NK-92 treated with Interleukin-12 subunit alpha and Interleukin-12 subunit beta, amount 100 ng/mL, for 24 hours (cell line): ENCODE measurements at places on chromosomes 2 and 18.

DNA sequence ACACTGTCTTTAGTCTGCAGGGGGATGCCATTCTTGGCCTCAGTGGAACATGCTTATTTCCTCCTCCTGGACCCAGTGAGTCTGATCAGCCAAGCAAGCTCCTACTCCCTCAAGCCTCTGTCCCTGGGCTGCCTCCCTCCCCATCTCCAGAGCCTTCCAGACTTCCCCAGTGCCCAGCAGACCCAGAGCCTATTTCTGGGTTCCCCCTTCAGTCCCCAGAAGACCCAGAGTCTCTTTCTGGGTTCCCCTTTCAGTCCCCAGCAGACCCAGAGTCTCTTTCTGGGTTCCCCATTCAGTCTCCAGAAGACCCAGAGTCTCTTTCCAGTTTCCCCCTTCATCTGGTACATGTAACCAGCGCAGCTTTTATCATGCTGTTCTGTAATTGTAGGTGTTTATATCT, 17.0 kb upstream of the PKDCC start:
- no peak for DNase-seq

DNA sequence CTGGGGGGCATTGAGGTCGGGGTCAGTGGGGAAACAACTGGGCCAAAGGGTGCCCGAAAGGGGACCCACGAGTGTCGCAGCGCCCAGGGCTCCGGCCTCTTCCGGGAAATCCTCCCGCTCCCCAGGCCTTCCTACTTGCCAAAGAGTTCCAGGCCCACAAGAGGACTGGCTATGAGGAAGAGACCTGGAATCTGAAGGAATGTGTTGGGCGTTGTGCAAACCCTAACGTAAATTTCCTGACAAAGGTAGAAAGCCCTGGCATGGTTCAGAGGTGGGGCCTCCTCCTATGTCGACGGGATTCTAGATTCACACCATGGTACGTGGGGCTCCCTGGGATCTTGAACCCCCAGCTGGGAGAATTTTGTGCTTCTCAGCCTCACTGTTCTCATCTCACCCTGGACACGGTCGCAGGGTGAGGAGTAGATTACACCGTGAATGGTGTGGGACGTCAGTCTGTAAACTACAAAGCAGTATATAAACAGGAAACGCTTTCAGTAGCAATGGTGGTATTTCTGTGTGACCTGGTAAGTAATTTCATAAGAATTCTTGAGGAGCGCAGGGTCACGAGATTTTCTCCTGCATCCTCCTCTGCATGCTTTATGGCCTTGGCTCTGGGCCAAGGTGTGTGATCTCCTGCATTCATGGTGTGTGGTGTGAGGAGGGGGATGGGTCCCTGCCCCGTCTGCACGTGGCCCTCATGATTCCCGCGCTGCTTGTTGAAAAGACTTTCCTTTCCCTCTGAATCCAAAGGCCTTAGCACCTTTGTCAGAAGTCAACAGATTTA, 868 bp downstream of the HSBP1L1 start:
- DNase-seq, result no peak

DNA sequence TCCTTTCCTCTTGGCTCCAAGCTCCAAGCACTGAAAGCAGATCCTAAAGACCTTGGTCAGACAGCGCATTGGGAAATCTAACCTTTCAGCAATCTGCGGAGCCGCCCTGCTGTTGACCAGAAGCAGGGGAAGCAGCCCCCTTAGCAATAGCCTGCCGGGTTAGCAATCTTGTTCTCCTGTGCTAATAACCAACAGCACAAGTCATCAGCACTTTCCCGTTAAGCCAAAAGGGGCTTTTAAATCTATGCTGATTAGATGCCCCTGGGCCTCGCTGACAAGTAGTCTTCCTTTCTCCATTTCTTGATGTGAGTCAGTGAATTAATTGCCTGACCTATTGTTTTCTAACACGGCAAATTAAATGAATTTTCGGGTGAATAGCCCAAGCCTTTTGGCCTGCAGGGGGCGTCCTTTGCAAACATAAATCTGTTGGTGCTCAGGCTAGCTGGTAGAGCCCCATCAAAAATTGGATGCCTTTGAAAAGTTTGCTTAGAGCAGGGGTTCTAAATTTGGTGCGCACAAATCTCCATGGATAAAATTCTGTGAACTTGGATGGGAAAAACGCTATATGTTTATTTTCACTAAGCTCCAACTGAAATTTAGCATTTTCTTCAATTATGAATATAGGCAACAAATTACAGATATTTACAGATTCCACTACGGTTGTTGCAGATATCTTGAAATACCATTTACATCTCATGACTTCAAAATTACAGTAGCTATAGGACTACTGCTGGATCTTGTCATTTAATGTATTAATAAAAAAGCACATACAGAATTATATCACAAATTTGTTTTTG, 24.6 kb downstream of the MAIP1 start:
- peak; percentile 43 for DNase-seq

GRCh38 chr2:37013315-37013641, 46.9 kb upstream of the STRN start:
- no peak for DNase-seq

DNA sequence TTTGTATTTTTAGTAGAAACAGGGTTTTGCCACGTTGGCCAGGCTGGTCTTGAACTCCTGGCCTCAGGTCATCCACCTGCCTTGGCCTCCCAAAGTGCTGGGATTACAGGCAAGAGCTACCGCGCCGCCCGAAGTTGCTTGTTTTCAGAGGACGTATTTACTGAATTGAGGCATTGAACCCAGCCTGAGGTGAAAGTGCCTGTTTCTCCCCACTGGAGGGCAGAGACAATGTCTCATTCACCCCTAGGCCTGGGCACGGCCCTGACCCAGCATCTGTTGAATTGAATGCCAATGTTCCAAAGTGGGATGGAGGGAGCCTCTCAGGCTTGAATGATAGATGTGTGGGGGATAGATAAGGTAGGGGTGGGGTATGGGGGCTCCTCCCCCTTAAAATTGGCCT, 4.5 kb upstream of the TMBIM1 start:
- DNase-seq, result no peak

GRCh38 chr2:205776139-205776538, 93.8 kb downstream of the NRP2 start:
- peak; percentile 26 for DNase-seq

DNA sequence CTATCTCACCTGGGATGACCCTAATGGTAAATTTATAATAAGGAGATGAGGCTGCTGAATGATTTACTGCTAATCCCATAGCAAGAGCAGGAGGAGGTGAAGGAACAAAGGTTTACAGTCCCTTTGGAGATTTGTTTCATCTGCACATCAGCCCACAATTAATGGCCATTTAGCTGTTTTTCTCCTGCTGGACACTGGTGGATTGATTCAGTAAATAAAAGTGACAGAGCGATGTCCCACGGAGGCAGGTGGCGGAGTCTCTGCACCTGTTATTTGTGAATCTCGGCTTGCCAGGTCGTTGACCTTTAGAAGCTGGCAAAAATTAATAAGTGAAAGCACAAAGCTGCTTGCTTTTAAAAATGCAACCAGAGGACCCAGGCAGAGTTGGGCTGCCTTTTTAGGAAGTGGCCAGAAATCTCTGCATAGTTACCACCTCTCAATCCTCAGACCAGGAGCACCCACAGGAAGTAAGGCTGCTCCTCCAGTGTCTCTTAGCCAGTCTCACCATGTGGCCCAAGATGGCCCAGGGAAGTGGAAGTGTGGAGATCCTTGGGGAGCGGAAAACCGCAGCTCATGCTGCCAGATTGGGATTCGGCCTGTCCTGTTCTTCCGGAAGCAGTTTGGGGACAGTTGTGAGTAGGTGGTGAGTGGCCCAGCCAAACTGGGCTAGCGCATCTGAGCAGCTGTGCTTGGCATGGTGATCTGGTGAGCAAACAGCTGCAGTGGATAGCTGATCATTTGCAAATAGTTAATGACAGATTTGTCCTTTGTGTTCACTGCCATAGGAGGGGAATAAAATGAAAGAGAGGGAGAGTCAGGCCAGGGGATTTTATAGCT, 1005.7 kb upstream of the PIK3C3 start:
- no peak for DNase-seq

DNA sequence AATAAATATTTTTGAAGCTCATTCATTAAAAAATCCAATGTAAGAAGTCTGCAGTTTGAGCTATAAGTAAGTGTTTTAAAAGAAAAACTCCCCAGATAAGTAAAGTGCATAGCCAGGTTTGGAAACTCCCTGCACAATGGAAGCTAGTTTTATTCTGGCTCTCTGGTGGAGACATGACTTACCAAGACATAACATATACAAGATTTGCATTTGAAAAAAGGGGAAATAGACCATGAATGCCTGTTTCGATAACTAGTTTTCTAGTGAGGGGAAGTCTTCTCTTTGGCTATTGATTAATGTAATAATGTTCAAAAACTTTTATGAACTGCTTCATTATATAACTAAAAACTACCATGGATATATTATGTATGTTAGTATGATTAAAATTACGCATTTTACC, 435.2 kb downstream of the ARHGAP15 start:
- no peak for DNase-seq

- no peak for DNase-seq
These were observed 1.1 kb upstream of the DARS1 start for GRCh38 chr2:135986507-135986906.

DNA sequence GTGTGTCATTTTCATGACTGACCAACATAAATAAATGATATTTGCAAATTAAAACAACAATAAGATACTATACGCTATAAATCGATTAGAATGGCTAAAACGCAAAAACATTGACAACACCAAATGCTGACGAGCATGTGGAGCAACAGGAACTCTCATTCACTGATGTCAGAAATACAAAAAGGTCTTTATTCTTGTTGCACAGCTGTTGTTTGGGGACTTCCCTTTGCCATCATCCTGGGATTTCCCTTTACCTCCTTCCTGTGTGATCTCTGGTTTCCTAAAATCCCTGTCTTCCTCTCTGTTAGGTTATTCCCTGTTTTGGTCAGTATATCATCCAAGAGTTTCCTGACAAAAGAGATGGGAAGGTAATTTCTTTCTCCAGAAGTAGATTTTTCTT, 66.0 kb downstream of the NOL10 start:
- no peak for DNase-seq

DNA sequence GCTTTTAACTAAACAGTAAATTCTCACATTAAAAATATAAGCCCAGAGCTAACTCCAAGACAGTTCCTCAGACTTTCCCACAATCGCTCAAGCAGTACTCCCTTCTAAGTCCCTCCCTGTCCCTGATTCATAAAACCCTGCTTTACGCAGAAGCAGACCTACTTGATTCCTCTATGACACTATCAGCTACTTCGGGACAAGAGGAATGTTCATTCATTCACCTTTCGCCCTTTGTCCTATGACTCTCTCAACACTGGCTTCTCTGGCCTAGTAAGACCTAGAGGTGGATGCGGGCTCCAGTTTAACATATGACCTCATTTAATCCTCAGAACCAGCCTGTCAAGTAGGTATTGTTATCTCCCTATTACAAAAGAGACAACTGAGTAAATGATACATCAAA, 10.2 kb downstream of the LPIN2 start:
- no peak for DNase-seq

GRCh38 chr2:109372614-109373013, 241.2 kb downstream of the SEPTIN10 start:
- no peak for DNase-seq

- no peak for DNase-seq
These were observed 217.2 kb downstream of the LDLRAD4 start for GRCh38 chr18:13435586-13436333.

- DNase-seq, result no peak
These were observed 65.9 kb downstream of the MBP start for GRCh38 chr18:77066689-77067088.

DNA sequence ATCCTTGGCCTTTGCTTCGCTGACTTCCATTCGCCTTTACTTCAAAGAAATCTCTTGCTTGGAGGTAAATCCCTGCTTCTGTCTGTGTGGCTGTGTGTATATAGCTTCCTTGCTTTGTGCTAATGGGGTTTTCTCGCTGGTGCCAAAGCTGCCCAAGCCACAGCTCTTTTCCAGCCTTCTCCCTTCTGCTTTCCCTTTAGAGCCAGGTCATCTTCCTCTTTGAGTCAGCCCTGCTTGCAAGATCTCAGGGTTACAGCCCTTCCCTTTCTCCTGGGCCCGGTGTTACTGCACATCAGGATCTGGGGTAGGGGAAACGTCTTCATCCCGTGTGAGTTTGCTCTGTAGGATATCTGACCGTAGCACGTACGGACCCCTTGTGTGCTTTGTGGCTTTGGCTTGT, 19.1 kb downstream of the EIF4E2 start:
- DNase-seq, result no peak

- no peak for DNase-seq
These were observed 530.0 kb upstream of the ID2 start for GRCh38 chr2:8151888-8152287.

DNA sequence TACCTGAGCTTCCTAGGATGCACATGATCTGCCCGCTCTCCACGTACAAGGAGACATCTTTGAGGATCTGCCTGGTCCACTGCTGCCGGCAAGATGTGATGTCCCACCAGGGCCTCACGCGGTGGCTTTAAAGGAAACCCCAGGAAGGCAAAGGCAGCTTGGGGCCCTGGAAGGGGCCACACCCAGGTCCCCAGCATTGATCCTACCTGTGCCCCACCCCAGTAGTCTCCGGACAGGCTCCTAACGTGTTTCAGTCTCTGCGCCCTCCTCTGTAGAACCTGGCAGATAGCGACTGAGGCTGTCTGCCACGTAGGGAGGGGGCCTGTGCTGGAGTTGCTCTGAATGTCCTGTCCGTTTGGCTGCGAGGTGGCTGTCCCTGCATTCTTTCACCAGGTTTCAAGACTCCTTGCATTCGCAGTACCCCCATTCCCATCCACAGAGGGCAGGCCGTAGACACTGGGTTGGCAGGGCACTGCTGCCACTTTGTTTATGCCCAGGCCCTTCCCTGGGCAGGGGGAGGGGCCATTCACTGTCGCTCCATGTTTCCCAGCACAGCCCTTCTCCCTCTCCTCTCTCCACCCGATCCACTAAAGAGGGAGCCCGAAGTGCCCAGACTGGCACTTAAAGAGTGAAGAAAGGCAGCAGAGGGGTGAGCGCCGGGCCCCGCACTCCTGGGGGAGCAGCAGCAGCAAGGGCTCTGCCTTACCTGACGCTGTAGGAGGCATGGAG, 644 bp downstream of the ABCG5 start:
- DNase-seq, result no peak

GRCh38 chr2:118202707-118203303, 114.5 kb downstream of the INSIG2 start:
- no peak for DNase-seq

- DNase-seq, result peak; percentile 36
These were observed at the start of gene TGFBRAP1 for GRCh38 chr2:105329561-105330495. TGFBRAP1 (minus strand) TSS chr2:105329735; CDS start chr2:105308301, 21,434 bp downstream.
